Natural killer cell treated with Interleukin-12 subunit alpha and Interleukin-12 subunit beta and Interleukin-15 and Interleukin-18, amount 100 ng/mL, for 72 hours (primary cell): ENCODE measurements at places on chromosomes 6 and 20. TPM values are rescaled to one million over a fixed set of nuclear protein-coding genes. Genes with fewer than 3 reads are reported as not detected.

DNA sequence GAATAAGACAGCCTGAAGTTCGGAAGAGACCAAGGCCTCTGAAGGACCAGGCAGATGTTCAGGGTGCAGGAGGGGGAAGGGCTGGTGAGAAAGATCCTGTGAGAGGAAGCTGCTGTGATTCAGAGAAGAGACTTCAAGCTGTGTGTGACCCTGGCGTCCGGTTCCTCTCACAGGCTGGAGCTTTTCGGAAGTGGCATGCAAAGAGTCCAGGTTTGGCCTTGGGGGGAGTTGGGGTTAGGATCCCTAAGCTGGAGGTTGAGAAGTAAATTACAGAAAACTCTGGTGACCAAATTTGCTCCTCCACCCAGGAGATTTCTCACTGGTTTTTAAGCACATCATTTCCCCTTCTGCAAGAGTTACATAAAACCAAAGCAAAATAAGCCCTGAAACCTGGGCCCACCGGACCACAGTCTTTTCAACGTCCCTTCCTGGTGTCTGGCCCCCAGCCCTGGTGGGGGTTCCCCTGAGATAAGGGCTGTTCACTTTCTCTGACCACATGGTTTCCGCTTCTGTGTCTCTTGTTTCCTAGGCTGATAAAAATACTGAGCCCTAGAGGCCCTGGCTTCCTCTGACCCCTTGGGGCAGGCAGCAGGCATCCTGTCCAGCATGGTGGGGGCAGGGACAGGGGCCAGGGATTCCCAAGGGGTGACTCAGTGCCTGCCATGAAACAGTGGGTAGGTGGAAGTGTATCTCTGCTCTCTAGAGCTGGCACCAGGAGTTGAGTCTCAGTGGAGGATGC, 12.0 kb upstream of the LTA start:
- peaks cover 65% of the 10 kb centered on the region for H3K4me1 ChIP-seq
- peak; percentile 94 for DNase-seq
- peak overlapping the region; percentile 90 for H3K4me3 ChIP-seq
- peak overlapping the region; percentile 94 for H3K27ac ChIP-seq

DNA sequence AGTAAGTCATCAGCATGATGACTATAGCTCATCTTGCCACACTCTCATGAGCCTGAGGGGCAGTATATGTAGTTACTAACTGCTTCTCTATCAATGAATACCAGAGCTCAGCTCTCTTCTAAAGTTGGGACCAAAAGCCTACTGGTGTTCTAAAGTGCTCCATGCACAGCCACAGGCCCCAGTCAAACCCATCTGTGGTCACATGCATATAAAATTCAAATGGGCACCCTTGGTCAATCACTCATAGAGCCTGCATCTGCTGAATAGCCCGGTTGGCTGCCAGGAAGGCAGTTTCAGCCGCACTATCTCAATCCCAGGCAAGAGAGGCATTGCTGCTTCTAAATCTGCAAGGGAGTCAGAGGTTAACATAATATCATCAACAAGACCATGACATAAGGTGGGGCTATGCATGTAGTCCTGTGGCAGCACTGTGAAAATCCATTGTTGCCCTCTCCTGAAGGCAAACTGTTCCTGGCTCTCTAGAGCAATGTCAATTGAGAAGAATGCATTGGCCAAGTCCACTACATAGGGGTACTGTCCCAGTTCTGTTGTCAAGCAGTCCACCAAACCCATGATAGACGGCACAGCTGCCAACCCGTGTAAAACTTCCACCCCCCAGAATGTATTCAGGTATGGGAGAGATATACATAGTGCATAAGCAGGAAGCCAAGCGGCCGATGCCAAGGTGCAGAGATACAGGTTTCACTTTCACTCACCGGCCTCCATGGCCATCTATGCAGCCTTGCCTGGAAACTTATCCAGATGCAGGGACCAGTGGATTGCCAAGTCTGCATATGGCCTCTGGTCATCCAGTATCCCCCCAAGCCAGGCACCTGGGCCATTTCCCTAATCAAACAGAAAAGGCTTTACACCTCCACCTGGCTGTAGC, 76.2 kb downstream of the ALDH8A1 start:
- no peaks in the 10 kb centered on the region for H3K27me3 ChIP-seq
- H3K4me3 ChIP-seq: no peak overlapping the region
- H3K27ac ChIP-seq: no peak overlapping the region
- no peaks in the 10 kb centered on the region for H3K36me3 ChIP-seq
- DNase-seq: no peak

GRCh38 chr6:110116258-110116657, 63.2 kb downstream of the WASF1 start:
- peaks cover 4% of the 10 kb centered on the region for H3K36me3 ChIP-seq
- H3K4me3 ChIP-seq: no peak overlapping the region
- H3K27me3 ChIP-seq: peaks cover 13% of the 10 kb centered on the region
- no peaks in the 10 kb centered on the region for H3K4me1 ChIP-seq
- no peak for DNase-seq

- no peak overlapping the region for H3K4me3 ChIP-seq
- H3K4me1 ChIP-seq: no peaks in the 10 kb centered on the region
- H3K27me3 ChIP-seq: peaks cover 9% of the 10 kb centered on the region
- no peak for DNase-seq
- no peaks in the 10 kb centered on the region for H3K36me3 ChIP-seq
Measured at GRCh38 chr6:148431413-148431812, 88.8 kb downstream of the SASH1 start.

DNA sequence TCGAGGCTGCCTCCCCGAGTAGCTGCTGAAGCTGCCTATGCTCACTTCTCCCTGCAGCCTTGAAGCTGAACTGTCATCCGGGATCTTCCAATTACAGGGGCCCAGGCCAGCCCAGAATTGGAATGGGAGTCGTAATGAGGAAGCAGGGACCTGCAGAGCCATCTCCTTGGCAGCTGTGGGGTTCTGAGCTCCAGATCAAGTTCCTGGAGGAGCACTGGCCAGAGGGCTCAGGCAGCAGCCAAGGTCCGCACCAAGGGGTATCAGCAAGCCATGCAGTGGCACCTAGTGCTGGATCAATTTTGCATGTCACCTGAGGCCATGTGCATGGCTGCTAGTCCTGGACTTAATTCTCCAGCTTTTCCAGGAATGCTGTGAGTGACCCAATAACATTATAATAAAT, 163.2 kb upstream of the TSHZ2 start:
- H3K4me1 ChIP-seq: no peaks in the 10 kb centered on the region
- no peak for DNase-seq
- H3K4me3 ChIP-seq: no peak overlapping the region
- H3K27me3 ChIP-seq: peaks cover 43% of the 10 kb centered on the region

Gene SOBP
- 0.05 TPM for total RNA-seq

Gene CTAGE9
- not detected for total RNA-seq

Gene OXT
- not detected for total RNA-seq

Gene VSX1
- not detected for total RNA-seq

Gene BPIFA1
- total RNA-seq: not detected
